ENCODE measurements at places on chromosomes 4 and X.
A peak's percentile ranks its signal among the peaks of the same experiment; 100 is the strongest.

DNA sequence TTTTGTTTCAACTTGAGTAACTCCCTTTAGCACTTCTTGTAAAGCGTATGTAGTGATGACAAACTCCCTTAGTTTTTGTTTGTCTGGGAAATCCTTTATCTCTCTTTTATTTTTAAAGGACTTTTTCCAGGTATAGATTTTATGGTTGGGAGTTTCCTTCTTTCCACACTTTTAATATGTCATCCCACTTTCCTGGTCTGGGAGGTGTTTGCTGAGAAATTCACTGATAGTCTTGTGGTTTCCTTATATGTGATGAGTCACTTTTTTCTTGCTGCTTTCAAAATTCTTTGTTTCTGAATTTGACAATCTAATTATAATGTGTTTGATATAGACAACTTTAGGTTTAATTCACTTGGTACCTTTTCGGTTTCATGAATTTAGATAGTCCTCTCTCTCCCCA is 353.9 kb downstream of the GPAT3 start:
- no peak for DNase-seq

- peak; percentile 61 for DNase-seq
These were observed 250.8 kb downstream of the ARHGAP24 start for GRCh38 chr4:85725721-85726170.

DNA sequence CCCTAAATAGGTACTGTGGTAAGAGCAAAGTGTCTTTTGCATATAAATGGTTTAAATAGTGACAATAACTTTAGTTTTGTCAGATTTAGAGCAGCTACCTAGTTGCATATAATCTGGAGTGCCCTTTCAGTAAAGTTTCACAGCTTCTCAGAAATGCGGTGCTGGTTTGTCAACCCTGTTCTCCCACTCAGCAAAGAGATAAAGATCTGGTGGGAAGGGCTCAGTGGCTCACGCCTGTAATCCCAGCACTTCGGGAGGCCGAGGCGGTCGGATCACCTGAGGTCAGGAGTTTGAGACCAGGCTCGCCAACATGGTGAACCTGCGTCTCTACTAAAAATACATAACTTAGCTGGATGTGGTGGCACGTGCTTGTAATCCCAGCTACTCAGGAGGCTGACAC is 45.6 kb upstream of the TENM3 start:
- no peak for DNase-seq

GRCh38 chr4:140156529-140157171 is 2.7 kb upstream of the MAML3 start:
- DNase-seq: peak; percentile 51

GRCh38 chr4:40200875-40201801 is 4.3 kb downstream of the RHOH start:
- DNase-seq: peak; percentile 86

- no peak for DNase-seq
These were observed 13.7 kb upstream of the ADD1 start for GRCh38 chr4:2829933-2830451.

- DNase-seq: no peak
These were observed 225.2 kb upstream of the DKK2 start for GRCh38 chr4:107261241-107261874.

DNA sequence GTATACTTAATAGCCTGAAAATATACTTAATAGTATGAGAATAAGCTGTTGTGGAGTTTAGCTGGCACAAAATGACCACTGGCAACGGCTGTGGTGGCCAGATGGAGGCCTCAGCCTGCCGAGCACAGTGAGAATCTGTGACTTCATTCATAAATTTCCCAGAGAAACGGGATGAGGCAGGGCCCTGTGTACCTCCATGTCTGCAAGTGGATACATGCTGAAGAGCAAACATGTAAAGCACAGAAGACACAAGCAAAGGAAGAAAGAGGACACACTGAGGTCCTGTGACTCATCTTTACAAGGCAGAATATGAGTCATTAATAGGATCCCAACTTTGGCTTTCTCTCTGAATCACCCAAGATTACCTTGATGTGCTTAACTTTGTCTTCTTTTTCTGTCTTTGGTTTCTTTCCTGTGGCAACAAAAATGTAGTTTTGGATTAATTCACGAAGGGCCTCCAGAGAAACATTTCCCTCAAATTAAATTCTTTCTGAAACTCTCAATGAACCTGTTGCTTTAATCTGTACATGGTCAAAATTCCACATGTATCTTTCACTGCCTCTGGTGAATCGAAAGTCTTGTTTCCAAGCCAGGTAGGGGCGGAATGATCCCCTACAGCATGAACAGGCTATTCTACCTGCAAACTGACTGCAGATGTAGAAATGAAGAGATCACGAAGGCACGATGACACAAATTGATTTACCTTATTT is 56.4 kb downstream of the IRF2 start:
- peak; percentile 46 for DNase-seq

DNA sequence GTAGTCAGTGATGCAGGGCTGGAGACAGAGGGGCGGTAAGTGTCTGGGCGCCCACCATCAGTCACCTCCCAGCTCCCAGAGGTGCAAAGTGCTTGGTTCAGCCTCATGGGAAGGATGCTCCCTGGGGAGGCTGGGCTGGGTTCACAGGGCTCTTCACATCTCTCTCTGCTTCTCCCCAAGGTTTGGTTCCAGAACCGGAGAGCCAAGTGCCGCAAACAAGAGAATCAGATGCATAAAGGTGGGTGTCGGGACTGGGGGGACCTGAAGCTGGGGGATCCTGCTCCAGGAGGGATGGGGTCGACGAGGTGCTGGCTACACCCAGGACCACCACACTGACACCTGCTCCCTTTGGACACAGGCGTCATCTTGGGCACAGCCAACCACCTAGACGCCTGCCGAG is 10.1 kb downstream of the SHOX start:
- no peak for DNase-seq

DNA sequence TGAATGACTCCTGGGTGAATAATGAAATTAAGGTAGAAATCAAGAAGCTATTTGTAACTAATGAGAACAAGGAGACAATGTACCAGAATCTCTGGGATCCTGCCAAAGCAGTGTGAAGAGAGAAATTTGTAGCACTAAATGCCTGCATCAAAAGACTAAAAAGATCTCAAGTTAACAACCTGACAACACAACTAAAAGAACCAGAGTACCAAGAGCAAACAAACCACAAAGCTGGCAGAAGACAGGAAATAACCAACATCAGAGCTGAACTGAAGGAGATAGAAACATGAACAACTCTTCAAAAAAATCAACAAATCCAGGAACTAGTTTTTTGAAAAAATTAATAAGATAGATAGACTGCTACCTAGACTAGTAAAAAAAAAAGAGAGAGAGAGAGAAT is 8.4 kb downstream of the CFAP299 start:
- DNase-seq: no peak

DNA sequence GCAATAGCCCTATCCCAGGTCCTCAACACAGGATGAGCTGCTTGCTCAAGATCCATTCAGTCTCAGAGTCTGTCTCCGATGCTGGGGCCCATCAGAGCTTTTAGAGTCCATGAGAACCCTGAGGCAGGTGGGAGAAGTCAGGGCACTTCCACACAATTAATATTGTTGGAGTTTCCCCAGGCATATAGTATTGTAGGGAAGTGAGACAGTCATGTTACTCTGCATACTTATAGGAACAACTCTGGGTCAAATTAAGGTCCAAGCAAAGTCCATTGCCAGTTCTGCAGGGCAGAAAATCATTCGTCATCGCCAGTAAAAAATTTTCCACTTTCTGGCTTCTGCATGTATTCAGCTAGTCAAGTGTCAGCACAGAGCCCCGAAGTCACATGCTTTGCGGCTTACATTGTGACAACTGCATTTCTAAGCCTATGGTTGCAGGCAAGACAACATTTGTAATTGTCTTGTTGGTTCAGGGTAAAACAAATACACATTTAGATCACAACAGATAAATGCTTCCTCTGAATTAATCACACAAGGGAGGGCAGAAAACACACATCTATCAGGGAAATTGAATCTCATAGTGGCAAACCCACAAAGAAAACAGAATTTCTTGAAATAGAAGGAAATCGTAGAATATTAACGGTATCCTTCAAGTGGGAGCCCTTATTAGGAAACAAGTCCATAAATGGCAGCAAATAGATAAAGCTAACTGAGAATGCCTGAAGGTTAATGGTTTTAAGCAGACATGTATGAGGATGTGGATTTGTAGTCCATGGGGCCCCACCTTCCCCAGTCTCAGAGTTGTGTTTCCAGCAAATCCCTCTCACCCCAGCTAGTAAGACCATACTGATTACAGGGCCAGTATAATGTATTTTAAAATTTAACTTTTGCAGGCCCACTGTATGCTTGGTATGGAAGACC is 412.1 kb upstream of the RASGEF1B start:
- no peak for DNase-seq

DNA sequence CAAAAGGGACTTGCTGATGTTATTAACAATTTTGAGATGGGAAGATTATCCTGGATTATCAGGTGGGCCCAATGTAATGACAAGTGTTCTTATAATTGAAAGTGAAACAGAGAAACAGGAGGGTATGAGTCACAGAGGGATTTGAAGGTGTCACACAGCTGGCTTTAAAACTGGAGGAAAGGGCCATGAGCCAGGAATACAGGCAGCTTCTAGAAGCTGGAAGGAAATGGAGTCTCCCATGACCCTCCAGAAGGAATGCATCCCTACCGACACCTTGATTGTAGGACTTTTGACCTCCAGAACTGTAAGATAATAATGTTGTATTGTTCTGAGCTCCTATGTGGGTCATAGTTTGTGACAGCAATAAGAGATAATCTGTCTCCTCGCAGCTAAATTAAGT is 98.0 kb upstream of the STIM2 start:
- no peak for DNase-seq

DNA sequence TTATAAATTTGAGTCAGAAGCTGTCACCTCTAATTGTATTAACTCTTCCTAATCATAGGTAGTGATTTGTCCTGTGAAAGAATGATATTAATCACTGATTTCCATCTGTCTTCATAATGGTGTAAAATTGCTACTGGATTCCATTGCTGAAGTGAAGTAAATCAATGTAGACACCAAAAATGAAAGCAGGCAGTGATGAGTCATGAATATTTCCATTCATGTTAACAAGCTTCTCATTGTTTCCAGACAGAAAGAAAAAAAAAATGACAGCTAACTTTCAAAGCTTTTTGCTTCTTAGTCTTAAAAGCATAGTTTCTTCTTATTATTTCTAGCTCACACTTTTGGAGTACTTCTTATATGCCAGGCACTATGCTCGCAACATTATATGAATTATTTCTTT is 21.5 kb downstream of the FAM114A1 start:
- DNase-seq: no peak

DNA sequence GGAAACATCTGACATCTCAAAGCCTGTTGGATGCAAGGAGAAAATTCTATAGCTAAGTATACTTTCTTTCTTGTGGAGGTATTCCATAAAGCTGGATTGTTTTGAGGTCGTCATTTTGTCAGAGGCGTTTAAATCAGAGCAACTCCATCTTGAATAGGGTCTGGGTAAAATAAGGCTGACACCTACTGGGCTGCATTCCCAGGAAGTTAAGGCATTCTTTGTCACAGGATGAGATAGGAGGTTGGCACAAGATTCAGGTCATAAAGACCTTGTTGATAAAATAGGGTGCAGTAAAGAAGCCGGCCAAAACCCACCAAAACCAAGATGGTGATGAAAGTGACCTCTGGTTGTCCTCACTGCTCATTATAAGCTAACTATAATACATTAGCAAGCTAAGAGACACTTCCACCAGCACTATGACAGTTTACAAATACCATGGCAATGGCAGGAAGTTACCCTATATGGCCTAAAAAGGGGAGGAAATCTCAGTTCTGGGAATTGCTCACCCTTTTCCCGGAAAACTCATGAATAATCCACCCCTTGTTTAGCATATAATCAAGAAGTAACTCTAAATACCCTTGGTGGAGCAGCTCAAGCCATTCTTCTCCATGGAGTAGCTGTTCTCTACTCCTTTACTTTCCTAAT is 11.9 kb downstream of the HSD17B13 start:
- DNase-seq: no peak

DNA sequence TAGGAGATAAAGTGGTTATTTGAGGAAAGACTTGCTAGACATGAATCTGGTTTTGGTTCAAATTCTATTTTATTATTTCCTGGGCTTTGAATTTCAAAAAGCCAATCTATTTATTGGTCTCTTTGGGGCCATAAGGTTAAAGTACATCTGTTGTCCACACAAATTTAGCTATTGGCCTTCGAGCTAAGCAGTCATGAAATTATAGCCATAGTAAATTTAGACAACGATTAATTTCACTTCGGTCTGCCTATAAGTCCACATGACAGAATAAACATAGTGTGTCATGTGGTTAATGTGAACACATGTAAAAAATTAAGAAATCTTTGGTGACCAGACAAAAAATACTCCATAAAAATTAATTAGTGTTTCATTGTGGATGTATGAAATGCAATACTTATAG is 161.9 kb downstream of the PALLD start:
- no peak for DNase-seq

- no peak for DNase-seq
These were observed 149.4 kb upstream of the CHRDL1 start for GRCh38 chrX:110944751-110945675.

DNA sequence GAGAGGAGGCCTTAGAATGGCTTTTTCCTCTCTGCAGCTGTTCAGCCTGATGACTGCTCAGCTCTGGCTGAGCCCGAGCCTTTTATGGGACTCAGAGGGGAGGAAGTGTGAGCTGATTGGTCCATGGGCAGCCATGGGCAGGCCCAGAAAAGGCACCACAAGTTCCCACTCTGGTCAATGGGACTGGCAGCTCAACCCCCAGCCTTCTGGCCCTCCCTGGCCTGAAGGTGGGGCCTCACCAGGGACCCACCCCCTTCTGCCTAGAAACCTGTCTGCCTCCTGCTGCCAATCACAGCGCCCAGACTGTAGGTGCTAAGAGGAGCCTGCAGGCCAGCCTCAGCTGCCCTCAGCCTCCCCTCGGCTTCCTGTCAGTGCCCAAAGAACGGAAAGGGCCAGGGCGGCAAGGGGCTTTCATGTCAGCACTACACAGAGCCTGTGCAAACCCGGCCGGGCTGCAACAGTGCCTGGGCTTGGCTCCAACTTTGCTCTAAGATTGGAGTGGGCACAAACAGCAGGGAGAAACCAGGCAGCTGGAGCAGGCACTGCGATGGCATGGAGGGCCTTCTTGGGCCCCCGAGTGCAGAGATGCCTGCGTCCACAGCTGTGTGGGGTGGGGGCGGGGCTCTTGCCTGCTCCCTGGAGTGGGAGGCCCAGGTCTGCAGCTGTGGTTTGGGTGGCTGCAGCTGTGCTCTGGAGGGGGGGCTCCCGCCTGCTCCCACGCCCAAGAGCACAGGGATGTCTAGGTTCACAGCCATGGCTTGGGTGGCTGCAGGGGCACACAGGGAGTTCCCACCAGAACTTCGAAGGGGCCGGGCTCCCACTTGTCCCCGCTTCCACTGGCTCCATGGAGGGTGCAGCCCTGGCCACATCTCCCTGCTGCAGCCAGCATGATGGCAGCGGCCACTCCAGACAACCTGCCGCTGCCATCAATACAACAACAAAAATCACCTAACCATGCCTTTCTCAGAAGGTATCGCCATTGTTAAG is 92.6 kb downstream of the NXF2 start:
- DNase-seq: no peak

GRCh38 chrX:135193740-135194139 is 22.5 kb upstream of the CT55 start:
- no peak for DNase-seq

DNA sequence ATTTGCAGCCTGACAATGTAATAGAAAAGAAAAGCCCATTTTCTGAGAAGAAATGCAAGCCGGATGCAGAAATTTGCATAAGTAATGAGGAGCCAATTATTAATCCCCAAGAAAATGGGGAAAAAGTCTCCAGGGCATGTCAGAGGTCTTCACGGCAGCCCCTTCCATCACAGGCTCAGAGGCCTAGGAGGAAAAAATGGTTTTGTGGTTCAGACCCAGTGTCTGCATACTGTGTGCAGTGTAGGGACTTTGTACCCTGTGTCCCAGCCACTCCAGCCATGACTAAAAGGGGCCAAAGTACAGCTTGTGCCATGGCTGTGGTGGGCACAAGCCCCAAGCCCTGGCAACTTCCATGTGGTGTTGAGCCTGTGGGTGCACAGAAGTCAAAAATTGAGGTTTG is 92.2 kb downstream of the SH3BGRL start:
- no peak for DNase-seq
